RPMI7951 (cell line): ENCODE measurements at places on chromosomes 2 and 18. TPM values are rescaled to one million over a fixed set of nuclear protein-coding genes. Genes with fewer than 3 reads are reported as not detected.

The ACTR1B gene
- total RNA-seq, result 56.4 and 71.7 TPM in 2 replicates

DNA sequence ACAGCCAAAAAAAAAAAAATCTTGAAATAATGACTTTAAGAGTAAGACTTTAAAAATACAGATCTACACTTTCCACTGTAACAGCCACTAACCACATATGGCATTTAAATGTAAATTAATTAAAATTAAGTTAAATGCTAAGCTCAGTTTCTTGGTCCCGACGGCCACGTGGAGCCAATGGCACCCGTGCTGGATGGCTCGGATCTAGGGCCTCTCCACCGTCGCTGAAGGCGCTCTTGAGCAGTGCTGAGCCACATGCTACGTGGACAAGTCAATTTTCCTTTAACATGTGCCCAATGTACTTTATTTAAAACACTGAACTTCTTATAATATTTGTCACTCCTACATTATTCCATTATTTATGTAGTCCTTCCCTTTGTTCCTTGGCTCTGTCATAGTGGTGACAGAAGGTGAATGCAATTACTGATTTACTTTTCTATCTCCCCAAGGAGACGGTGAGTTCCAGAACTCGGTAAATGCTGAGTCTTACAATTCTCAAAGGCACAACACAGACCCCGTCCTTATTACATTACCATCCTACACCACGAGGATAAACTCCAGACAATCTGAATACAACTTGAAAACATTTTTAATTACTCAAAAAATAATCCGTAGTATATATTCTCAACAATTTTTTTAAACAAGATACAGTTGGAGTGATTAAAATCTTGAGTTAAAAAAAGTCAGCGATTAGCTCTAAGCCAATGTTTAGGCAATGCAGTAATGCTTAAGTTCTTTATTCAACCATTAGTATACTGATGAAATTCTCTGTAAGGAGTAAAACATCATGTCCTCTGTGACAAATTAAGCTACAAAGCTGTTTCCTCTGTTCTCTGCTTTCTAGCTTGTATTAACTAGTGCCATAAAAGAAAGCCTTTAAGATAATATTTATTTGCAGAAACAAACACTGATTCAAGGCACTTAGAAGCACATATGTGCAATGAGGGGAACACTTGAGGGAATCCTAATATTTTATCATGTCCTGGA is 95.1 kb downstream of the AFF3 start:
- DNase-seq, result no peak

DNA sequence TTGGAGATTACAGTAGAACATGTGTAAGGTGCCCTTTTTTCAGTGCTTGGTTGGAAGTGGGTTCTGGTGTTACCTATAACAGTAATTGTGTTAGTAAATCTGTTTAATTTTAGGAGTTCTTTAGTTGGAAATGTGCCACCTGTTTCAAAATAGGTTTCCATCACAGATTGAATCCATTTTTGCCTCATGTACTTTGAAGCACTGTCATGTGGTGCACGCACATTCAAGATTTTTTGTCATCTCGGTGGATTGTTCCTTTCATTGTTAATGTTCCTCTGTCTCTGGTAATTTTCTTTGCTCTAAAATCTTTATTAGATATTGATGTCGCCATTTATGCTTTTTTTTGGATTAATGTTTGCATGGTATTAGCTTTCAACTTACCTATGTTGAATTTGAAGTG is 1.3 kb downstream of the ATP9B start:
- DNase-seq, result no peak

- DNase-seq, result no peak
These were observed 216.1 kb downstream of the DPP4 start for GRCh38 chr2:161857920-161858319.

DNA sequence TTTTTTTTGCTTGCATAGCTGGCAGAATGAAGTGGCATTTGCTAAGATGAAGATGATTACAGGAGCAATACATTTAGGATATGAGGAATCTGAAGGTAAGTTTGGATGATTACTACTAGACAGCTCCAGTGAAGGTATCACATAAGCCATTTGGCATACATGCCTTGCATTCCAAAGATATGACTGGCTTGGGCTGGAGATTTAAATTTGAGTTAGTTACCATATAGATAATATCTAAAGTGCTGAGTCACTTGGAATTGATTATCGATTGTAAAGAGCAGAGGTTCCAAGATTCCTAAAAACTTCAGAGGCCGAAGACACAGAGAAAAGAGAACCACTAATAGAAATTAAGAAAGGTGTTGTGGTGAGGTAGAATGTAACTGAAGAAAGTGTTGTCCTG is 1026.4 kb downstream of the DSC3 start:
- DNase-seq, result no peak

The KLHL30 gene
- total RNA-seq, result not detected in 2 replicates

The PUM2 gene
- 24.9 and 25.0 TPM in 2 replicates for total RNA-seq

The SERPINB12 gene
- total RNA-seq, result not detected in 2 replicates

DNA sequence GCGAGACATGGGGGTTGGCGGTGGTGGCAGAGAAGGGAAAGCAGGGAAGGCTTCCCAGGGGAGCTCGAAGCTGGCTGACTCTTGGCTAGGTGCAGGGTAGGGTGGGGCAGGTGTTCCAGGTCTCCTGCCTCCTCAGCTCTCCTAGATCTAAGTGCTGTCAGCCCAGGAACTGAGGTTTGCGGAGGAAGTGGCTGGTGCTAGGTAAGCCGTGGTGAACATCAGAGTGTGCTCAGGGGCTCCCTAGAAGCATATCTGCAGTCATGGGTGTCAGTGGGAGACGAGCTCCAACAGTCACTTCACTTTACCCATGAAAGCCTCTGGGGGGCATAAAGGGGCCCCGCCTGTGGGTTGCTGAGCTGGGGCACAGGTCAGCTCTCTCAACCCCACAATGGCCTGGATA is 34.1 kb downstream of the ARHGEF4 start:
- no peak for DNase-seq

- DNase-seq, result peak; percentile 53
These were observed 150.4 kb downstream of the MTX2 start for GRCh38 chr2:176419591-176420071.

GRCh38 chr2:181311837-181312236 is 145.3 kb upstream of the ITGA4 start:
- DNase-seq, result no peak

The KCNG3 gene
- total RNA-seq, result under 0.01 and 0.29 TPM in 2 replicates

The HAUS1 gene
- total RNA-seq, result 137 and 150 TPM in 2 replicates
